ENCODE measurements at places on chromosomes 1 and 21.
A peak's percentile ranks its signal among the peaks of the same experiment; 100 is the strongest.

- no peak for DNase-seq
These were observed 8.5 kb downstream of the PYCR2 start for GRCh38 chr1:225915538-225915991.

- no peak for DNase-seq
These were observed 46.4 kb upstream of the TRABD2B start for GRCh38 chr1:48043622-48044021.

- DNase-seq, result no peak
These were observed 192.3 kb downstream of the FCRL5 start for GRCh38 chr1:157360023-157360390.

DNA sequence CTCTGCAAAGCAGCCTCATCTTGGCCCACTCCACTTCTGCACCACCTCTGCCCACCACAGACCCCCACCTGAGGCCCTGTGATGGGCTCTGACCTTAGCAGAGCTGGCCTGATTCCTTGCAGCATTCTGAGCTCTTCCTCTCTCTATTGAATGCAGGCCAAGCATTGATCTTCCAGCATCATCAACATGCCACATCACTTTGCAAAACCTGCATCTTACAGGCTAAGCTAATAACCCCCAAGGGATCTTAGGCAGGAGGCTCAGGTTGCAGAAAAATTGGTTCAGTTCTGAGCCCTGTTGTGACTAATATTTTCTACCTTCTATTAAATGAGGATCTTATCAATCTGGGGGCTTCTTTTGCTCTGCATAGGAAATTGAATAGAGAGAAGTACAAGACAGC is 78.7 kb downstream of the ATP1A1 start:
- no peak for DNase-seq

GRCh38 chr1:8315573-8316475 is 2.1 kb upstream of the SLC45A1 start:
- no peak for DNase-seq

GRCh38 chr1:230392536-230392909 is 33.6 kb downstream of the PGBD5 start:
- no peak for DNase-seq

- DNase-seq, result no peak
These were observed 169.3 kb downstream of the CAMTA1 start for GRCh38 chr1:6954591-6954990.

GRCh38 chr1:37958690-37959089 is 11.8 kb upstream of the INPP5B start:
- no peak for DNase-seq

DNA sequence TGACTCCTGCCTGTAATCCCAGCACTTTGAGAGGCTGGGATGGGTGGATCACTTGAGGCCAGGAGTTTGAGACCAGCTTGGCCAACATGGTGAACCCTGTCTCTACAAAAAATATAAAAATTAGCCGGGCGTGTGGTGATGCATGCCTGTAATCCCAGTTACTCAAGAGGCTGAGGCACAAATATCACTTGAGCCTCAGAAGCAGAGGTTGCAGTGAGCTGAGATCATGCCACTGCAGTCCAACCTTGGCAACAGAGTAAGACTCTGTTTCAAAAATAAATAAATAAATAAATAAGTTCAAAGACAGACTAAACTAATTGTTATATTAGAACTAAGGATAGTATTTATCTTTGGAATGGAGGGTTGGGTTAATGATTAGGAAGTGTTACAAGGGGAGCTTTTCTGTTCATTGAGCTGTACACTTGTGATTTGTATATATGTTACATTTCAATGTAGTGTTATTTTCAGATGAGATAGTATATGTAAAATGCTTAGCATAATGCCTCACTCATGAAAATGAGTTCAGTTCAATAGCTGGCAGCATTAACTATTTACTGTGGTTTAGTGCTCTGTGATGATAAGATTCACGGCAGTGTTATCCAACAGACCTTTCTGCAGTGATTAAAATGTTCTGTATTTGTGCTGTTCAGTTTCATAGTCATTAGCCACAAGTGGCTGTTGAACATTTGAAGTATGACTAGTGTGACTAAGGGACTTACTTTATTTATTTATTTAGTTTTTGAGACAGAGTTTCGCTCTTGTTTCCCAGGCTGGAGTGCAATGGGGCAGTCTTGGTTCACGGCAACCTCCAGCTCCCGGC is 47.7 kb downstream of the OSBPL9 start:
- no peak for DNase-seq

GRCh38 chr21:39156024-39156423 is 27.2 kb downstream of the PSMG1 start:
- no peak for DNase-seq

GRCh38 chr1:32182060-32182459 is 2.6 kb downstream of the TXLNA start:
- no peak for DNase-seq

GRCh38 chr1:181104790-181105133 is 16.3 kb downstream of the IER5 start:
- no peak for DNase-seq

GRCh38 chr1:32801096-32801715 is 16.0 kb downstream of the YARS1 start:
- no peak for DNase-seq

DNA sequence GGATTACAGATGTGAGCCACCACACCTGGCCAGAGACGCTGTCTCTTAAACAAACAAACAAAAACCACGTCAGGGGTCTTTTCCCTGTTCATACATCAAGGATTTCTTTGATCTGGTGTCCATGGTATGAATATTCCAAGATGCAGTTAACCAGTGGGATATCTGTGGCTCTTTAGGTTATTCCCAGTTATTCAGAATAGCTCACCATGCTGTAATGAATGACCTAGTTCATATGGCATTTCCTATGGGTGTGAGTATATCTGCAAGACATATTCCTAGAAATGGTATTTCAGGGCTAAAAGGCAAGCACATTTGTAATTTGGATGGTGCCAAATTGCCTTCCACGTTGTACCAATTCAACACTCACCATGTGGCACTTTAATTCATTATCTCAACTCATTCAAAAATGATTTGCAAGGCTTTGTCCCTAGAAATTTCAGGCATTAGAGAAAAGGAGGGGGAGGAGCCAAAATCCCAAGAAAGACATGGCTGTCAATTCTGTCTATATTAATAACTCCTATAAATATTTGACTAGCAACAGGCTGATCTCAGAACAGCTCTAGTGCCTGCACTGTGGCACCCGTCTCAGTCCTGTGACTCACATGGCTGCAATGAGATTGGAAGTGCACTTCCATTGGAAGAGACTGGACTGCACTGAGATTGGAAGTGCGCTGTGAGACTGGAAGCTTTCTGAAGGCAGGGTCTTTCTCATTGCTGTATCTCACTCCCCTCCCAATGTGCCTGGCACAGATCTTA is 6.0 kb upstream of the STMN1 start:
- no peak for DNase-seq

DNA sequence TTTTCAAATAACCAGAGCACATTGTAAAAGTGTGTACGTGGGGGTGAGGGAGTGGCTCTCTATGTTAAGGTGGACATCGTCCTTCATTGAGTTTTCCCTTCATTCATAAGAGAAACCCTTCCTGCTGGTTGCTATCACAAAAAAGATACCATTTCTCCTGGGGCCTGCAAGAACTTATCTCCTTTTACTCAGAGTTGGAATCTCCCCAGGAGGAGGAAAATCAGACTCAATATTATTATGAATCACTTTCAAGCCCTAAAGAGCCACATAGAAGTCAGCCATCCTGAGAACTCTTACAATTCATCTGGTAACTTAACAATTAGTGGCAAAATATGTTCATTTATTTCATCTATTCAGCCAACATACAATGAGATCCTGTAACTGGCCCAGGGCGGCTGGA is 27.1 kb upstream of the TGFBR3 start:
- DNase-seq, result no peak

DNA sequence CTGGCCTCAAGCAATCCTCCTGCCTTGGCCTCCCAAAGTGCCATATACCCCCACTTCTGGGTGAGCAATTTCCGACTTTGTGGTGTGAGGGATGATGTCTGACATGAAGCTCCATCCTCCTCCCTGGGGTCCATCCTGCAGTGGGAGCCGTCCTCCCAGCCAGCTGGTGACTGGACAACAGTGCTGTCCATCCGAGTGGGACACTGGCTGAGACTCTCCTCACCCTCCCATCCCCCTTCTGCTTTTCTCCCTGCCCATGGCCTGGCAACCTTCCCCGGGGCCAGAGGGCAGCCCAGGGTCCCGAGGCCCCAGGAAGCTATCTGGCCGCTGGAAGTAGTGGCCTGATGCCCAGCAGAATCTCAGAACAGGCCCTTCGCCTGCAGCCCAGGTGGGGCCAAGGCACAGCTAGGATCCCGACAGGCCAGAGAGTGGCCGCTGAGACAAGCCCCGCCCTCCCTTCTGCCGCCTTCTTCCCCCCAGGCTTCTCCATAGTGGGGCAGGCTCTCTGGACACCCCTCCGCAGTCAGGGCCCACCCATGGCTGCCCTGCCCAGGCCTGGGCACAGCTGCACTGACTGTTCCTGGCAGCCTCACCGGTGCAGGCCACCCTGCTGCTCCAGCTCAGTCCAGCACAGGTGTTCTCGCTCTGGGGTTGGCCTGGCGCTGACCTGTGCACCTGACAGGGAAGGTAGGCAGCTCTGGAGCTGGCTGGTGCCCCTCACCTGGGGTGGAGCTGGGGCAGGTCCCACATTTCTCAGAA is 8.4 kb upstream of the FAAP20 start:
- no peak for DNase-seq

- no peak for DNase-seq
These were observed 1.9 kb upstream of the MGST3 start for GRCh38 chr1:165629151-165629550.

DNA sequence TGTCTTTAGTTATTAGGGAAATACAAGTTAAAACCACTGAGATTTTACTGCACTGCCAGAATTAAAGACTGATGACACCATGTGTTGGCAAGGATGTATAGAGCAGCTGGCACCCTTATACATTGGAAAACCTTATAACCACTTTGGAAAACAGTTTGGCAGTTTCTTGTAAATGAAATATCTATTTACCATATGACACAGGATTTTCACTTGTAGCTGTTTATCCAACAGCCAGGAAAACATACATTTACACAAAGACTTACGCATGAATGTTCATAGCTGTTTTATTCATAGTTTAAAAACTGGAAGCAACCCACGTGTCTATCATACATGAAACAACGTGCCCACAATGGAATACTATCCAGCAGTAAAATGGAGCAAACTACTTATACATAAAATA is 45.3 kb downstream of the PRRC2C start:
- DNase-seq, result no peak

- DNase-seq, result peak; percentile 14
These were observed 121.2 kb downstream of the DUSP10 start for GRCh38 chr1:221620437-221621384.

Data from NCI-H2107 (cell line).